CD4-positive, alpha-beta T cell treated with Interleukin-21 for 1 hour (primary cell): ENCODE measurements at places on chromosomes 5 and 9.

- no peak for DNase-seq
Measured at GRCh38 chr5:96633820-96634219, 28.4 kb upstream of the CAST start.

DNA sequence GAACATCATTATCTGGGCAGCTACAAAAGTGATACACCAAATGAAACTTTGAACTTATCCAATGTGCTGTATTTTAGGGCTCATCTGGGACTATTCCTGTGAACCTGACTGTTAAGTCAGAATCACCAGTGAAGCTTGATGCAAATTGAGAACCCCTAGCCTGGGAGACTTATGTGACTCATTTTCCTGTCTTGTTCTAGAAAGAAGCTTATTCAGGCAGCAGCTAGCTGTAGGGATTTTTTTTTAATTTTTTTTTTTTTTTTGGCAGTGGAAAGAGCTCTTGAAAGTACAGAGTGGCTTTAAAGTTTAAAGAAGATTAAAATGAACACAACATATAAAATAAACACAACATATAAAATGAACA lies 81.1 kb upstream of the TNFAIP8 start:
- DNase-seq, result peak; percentile 62

- no peak for DNase-seq
Measured at GRCh38 chr5:158700231-158701006, 399.3 kb downstream of the EBF1 start.

- DNase-seq, result no peak
Measured at GRCh38 chr5:23461576-23461975, 45.8 kb upstream of the PRDM9 start.

- DNase-seq, result no peak
Measured at GRCh38 chr5:96279801-96280542, 153.1 kb downstream of the PCSK1 start.

DNA sequence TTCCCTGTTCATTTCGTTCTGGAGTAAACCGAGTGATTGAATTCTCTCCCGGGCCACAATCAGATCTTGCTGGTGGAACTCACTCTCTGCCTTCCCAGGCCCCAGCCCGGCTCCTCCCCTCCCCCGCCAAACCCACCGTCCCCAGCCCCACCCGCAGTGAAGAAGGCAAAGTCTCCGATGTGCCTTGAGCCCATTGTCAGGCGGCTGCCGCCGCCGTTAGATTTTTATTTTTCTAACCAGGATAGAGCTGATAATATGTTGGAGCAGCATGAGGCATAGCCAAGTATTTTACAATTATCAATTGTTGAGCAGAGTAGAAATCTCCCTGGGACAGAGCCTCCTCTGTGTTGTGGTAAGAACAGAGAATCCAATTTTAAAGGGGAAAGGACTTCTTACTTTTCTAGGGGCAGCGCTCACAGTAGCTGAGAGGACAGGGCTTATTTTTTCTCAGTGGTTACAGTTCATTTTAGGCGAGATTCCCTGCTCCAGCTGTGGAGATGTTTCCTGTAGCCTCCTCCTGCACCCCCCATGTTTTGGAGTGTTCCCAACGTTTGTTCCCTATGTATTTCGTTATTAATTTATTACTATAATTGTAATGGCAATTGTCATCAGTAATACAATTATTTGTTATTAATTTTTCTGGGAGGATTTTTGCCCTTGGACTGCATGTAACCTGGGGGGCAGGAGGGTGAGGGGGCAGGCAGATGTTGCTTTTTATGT lies 1.3 kb downstream of the PSAT1 start:
- DNase-seq, result no peak
